ENCODE measurements at places on chromosomes 7 and 10. TPM values are rescaled to one million over a fixed set of nuclear protein-coding genes. Genes with fewer than 3 reads are reported as not detected.

LIPM gene
- polyA plus RNA-seq, result not detected

STEAP4 gene
- 15.2 TPM for polyA plus RNA-seq

TM9SF3 gene
- polyA plus RNA-seq, result 69.8 TPM

CPA2 gene
- 1.1 TPM for polyA plus RNA-seq

ZNF277 gene
- polyA plus RNA-seq, result 14.6 TPM

FAM13C gene
- polyA plus RNA-seq, result 12.9 TPM

CDK1 gene
- 47.9 TPM for polyA plus RNA-seq

NEBL gene
- 20.0 TPM for polyA plus RNA-seq

ECHDC3 gene
- 32.5 TPM for polyA plus RNA-seq

UPK3BL1 gene
- 27.4 TPM for polyA plus RNA-seq

MET gene
- polyA plus RNA-seq, result 3.9 TPM

ARHGAP22 gene
- 8.8 TPM for polyA plus RNA-seq

FXYD4 gene
- 2.6 TPM for polyA plus RNA-seq

C1QL3 gene
- polyA plus RNA-seq, result not detected

PPRC1 gene
- polyA plus RNA-seq, result 27.0 TPM
